ENCODE measurements at places on chromosomes 6 and 20. TPM values are rescaled to one million over a fixed set of nuclear protein-coding genes. Genes with fewer than 3 reads are reported as not detected.

The WFDC13 gene
- not detected for total RNA-seq

The RAB44 gene
- total RNA-seq = 1.6 TPM

The BMP2 gene
- 5.6 TPM for total RNA-seq

The NFYA gene
- total RNA-seq = 17.7 TPM

The KIF25 gene
- not detected for total RNA-seq

The UNC5CL gene
- 0.19 TPM for total RNA-seq

The OR2H2 gene
- total RNA-seq = not detected

The FAM50B gene
- 22.6 TPM for total RNA-seq

The VSTM2L gene
- total RNA-seq = 8.5 TPM

The GCNT2 gene
- 14.9 TPM for total RNA-seq

The KCNQ2 gene
- 0.40 TPM for total RNA-seq

The TAF4 gene
- 18.2 TPM for total RNA-seq

The MOCS3 gene
- total RNA-seq = 6.1 TPM

The TRAPPC3L gene
- total RNA-seq = not detected

The SOBP gene
- 18.9 TPM for total RNA-seq

The SNAP25 gene
- total RNA-seq = 2.7 TPM

The GABRR1 gene
- not detected for total RNA-seq

The RSPO3 gene
- total RNA-seq = 68.7 TPM

The SNAP91 gene
- total RNA-seq = 7.5 TPM

The TEAD3 gene
- 122 TPM for total RNA-seq

All from gastroesophageal sphincter (tissue), 4 donors.